ENCODE measurements at places on chromosomes 4 and X. TPM values are rescaled to one million over a fixed set of nuclear protein-coding genes. Genes with fewer than 3 reads are reported as not detected.

GRCh38 chr4:39763714-39764572 is 66.0 kb downstream of the UBE2K start:
- no peaks in the 10 kb centered on the region for H3K4me1 ChIP-seq
- no peak for DNase-seq
- no peak overlapping the region for H3K4me3 ChIP-seq
- H3K27me3 ChIP-seq, result no peaks in the 10 kb centered on the region

GRCh38 chrX:40809210-40809609 is 73.9 kb upstream of the MED14 start:
- no peaks in the 10 kb centered on the region for H3K27me3 ChIP-seq
- H3K4me1 ChIP-seq, result no peaks in the 10 kb centered on the region
- H3K27ac ChIP-seq, result no peak overlapping the region
- DNase-seq, result no peak
- no peaks in the 10 kb centered on the region for H3K36me3 ChIP-seq
- H3K4me3 ChIP-seq, result no peak overlapping the region

GRCh38 chr4:145484225-145484846 is 2.7 kb downstream of the SMAD1 start:
- H3K36me3 ChIP-seq, result no peaks in the 10 kb centered on the region
- peaks cover 6% of the 10 kb centered on the region for H3K4me1 ChIP-seq
- H3K27ac ChIP-seq, result no peak overlapping the region
- H3K4me3 ChIP-seq, result no peak overlapping the region

- no peaks in the 10 kb centered on the region for H3K4me1 ChIP-seq
- DNase-seq, result no peak
- H3K4me3 ChIP-seq, result no peak overlapping the region
- H3K36me3 ChIP-seq, result peaks cover 7% of the 10 kb centered on the region
- H3K27me3 ChIP-seq, result no peaks in the 10 kb centered on the region
- H3K27ac ChIP-seq, result no peak overlapping the region
These were observed 35.4 kb downstream of the SEL1L3 start for GRCh38 chr4:25827373-25827772.

DNA sequence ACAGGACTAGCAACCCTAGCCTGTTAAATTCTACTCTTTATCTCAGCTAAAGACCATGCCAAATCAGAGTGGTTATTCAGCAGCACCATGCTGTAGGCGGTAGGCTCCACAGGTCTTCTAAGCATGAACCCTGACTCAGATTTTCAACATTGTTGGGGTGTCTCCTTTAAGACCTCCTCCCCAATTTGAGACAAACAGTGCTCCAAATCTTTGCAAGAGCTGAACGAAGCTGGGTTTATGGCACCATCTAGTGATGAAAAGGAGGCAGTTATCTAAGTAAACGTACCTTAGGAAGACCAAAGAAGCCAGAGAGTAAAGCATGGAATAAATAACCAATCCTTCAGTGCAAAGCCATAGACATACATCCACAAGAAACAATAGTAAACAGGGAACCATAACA is 334.5 kb upstream of the SLC7A11 start:
- no peak for DNase-seq
- no peaks in the 10 kb centered on the region for H3K4me1 ChIP-seq
- H3K27me3 ChIP-seq, result no peaks in the 10 kb centered on the region
- H3K27ac ChIP-seq, result no peak overlapping the region

DNA sequence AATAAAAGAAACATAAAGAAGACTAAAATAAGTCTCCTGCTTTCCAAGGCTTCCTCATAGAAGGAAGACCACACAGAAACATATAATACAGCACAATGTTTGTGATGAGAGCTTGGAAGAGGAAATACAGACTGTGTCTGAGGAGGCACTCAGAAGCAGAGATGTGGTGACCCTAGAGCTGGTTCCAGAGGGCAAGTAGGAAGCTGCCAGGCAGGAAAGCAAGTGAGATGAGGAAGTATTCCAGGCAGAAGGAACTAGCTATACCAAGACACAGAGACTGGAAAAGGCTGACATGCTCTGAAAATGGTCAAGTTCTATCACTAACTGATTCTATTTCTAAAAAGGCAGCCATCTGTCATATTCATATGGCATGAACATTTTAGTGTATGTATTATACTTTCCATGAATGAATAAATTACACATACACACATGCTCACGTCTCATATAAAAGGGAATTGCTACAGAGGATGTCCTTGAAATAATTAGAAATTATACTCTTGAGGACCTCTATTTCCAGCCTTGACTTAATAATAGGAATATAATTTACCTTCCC is 16.6 kb upstream of the HSFX2 start:
- no peak overlapping the region for H3K27ac ChIP-seq
- no peaks in the 10 kb centered on the region for H3K27me3 ChIP-seq
- no peak for DNase-seq
- H3K4me3 ChIP-seq, result no peak overlapping the region
- no peaks in the 10 kb centered on the region for H3K36me3 ChIP-seq

GRCh38 chr4:173171987-173172386 is 3.4 kb downstream of the GALNT7 start:
- no peak overlapping the region for H3K27ac ChIP-seq
- peaks cover 23% of the 10 kb centered on the region for H3K4me1 ChIP-seq
- no peak for DNase-seq

DNA sequence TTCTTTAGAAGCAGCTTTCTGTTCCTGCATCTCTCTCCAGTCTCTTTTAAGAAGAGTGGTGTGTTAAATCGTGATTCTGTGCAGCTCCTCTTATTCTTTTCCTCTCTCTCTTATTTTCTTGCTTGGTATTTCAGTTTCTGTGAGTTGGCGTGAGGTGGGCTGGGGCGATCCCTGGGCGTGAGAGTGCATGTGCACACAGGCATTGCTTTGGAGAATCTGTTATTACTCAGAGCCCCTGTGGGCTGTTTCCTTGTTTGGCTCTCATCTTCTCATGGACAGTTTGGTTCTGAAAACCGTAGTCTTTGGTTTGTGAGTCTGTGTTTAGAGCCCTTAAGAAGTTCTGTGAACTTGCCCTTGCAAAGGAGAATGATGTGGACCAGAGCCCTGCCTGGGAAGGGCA is 97.2 kb upstream of the CLNK start:
- no peaks in the 10 kb centered on the region for H3K36me3 ChIP-seq
- H3K27me3 ChIP-seq, result no peaks in the 10 kb centered on the region
- no peak overlapping the region for H3K27ac ChIP-seq
- DNase-seq, result no peak

DNA sequence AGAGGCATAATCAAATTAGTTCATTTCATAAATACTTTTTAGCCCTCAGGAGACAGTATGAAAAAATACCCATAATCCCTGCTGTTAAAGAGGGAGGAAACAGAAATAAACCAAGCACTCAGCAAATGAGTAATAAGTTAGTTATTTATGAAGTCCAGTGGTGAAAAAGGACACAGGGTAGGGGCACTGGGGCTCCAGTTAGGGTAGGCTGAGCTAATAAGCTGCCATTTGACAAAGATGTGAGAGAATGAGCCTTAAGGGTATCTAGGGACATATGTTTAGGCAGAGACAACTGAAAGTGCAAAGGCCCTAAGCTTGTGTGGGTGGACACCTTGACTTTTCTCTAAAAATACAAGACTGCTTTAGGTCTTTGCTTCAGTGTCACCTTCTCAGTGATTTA is 94.4 kb downstream of the IL15 start:
- no peaks in the 10 kb centered on the region for H3K4me1 ChIP-seq
- no peak overlapping the region for H3K27ac ChIP-seq
- H3K27me3 ChIP-seq, result no peaks in the 10 kb centered on the region
- no peak for DNase-seq

DNA sequence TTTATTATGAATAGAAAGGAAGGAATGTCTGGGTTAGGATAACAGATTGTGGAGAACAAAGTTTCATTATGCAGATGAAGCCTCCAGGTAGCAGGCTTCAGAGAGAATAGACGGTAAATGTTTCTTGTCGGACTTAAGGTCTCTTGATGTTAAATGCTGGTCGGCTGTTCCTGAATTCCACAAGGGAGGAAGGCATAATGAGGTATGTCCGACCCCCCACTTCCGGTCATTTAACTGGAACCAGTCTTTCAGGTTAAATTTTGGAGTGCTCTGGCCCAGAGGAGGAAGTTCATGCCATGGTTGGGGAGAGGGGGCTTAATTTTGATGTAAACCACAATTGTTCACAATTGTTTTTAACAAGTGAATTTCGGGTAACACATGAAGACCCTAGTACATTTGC is 158.1 kb upstream of the VCX3A start:
- no peaks in the 10 kb centered on the region for H3K27me3 ChIP-seq
- H3K4me1 ChIP-seq, result no peaks in the 10 kb centered on the region
- no peak overlapping the region for H3K4me3 ChIP-seq

GRCh38 chr4:141102367-141102766 is 30.9 kb downstream of the RNF150 start:
- H3K4me3 ChIP-seq, result no peak overlapping the region
- H3K27ac ChIP-seq, result no peak overlapping the region
- no peaks in the 10 kb centered on the region for H3K4me1 ChIP-seq

GRCh38 chr4:118287711-118288451 is 64.9 kb downstream of the PRSS12 start:
- no peaks in the 10 kb centered on the region for H3K27me3 ChIP-seq
- no peak overlapping the region for H3K27ac ChIP-seq
- H3K4me1 ChIP-seq, result no peaks in the 10 kb centered on the region
- no peak overlapping the region for H3K4me3 ChIP-seq
- H3K36me3 ChIP-seq, result no peaks in the 10 kb centered on the region

DNA sequence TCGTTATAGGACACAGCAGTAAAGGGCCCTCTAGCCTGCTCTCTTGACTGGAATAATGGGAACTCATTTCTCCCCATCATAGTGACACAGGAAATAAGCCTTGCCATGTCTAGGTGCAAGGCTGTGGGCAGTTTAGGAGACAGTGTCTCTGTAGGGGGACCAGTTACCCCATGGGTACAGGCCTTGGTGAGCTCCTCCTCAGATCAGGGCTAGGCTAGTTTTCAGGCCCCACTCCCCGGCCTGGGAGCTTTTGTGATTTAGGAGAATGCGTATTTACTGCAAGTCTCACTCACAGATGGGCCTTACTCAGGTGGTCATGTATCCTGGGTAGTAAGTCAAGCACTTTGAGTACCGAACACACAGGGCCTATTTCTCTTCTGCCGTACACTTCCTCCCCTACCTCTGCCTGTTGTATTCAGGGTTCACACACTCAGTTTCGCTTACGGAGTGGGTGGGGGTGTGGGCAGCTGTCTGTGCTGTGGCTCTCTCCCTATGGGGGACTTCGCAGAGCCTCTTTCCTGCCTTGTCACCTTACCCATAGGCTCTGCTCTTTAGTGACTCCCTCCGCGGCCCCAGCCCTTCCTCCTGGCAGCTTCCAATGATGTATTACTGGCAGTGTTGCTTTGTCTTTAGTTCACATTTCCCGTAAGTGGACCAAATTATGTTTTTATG is 34.2 kb downstream of the FAM193A start:
- peak; percentile 70 for DNase-seq
- no peaks in the 10 kb centered on the region for H3K27me3 ChIP-seq
- H3K36me3 ChIP-seq, result no peaks in the 10 kb centered on the region
- peaks cover 22% of the 10 kb centered on the region for H3K4me1 ChIP-seq
- no peak overlapping the region for H3K4me3 ChIP-seq
- no peak overlapping the region for H3K27ac ChIP-seq

GRCh38 chrX:111823128-111823527 is 52.9 kb upstream of the TRPC5OS start:
- no peak overlapping the region for H3K27ac ChIP-seq
- no peaks in the 10 kb centered on the region for H3K4me1 ChIP-seq
- H3K4me3 ChIP-seq, result no peak overlapping the region
- no peaks in the 10 kb centered on the region for H3K27me3 ChIP-seq
- no peak for DNase-seq

GRCh38 chr4:150126864-150127203 is 48.6 kb downstream of the DCLK2 start:
- no peaks in the 10 kb centered on the region for H3K4me1 ChIP-seq
- no peak overlapping the region for H3K27ac ChIP-seq
- no peaks in the 10 kb centered on the region for H3K36me3 ChIP-seq
- DNase-seq, result no peak

DNA sequence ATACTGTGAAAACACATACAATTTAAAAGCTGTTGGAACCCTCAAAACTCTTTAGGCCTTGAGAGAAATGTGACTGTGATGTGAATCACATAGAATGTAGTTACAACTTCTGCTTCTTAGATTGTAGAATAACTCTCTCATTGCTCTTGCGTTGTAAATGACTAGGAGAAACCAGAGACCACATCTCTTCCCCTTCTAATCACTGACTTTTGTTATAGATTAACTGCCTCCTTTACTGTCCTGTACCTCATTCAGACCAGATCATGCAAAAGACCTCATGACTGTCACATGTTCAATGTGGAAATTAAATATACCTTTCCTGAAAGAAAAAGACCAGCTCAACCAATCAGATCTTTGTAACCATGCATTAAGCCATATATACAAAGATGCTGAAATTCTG is 43.2 kb upstream of the NEIL3 start:
- no peak for DNase-seq
- H3K27ac ChIP-seq, result no peak overlapping the region
- H3K4me3 ChIP-seq, result no peak overlapping the region
- no peaks in the 10 kb centered on the region for H3K27me3 ChIP-seq
- H3K36me3 ChIP-seq, result no peaks in the 10 kb centered on the region

DNA sequence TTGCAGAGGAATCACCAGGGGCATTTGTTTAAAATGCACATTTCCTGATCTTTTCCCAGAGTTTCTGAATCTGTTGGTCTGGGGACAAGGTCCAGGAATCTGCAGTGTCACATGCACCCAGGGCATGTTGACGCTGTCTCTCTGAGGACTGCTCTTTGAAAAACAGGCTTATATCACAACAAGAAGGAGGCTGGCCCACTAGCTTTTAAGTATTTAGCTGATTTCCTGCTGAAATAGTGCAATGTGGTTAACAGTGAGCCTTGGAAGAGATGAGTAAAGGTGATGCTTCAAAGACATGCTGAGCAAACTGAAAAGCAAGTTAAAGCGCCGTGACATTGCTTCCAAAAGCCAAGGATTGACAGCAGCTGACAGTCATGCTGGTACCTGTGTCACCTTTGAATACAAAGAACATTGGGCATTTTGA is 18.6 kb upstream of the SEPSECS start:
- H3K27ac ChIP-seq, result no peak overlapping the region
- no peaks in the 10 kb centered on the region for H3K36me3 ChIP-seq
- H3K4me1 ChIP-seq, result peaks cover 17% of the 10 kb centered on the region
- H3K27me3 ChIP-seq, result no peaks in the 10 kb centered on the region
- no peak for DNase-seq

The ARAF gene
- 99.4 TPM for polyA plus RNA-seq

The FRMPD4 gene
- not detected for polyA plus RNA-seq

The CSN1S1 gene
- polyA plus RNA-seq, result not detected

The PNMA5 gene
- polyA plus RNA-seq, result not detected

The IGSF1 gene
- not detected for polyA plus RNA-seq

The PITX2 gene
- polyA plus RNA-seq, result not detected

The POU4F2 gene
- not detected for polyA plus RNA-seq

The WDR44 gene
- polyA plus RNA-seq, result 9.3 TPM
